ENCODE measurements at places on chromosomes 3 and 15. TPM values are rescaled to one million over a fixed set of nuclear protein-coding genes. Genes with fewer than 3 reads are reported as not detected.

- no peak for DNase-seq
- no peaks in the 10 kb centered on the region for H3K27me3 ChIP-seq
- no peaks in the 10 kb centered on the region for H3K4me1 ChIP-seq
- H3K4me3 ChIP-seq: no peak overlapping the region
These were observed 186.9 kb upstream of the STAC start for GRCh38 chr3:36193448-36193847.

The SENP2 gene
- 30.5 TPM for polyA plus RNA-seq

The GPR62 gene
- not detected for polyA plus RNA-seq

The UROC1 gene
- polyA plus RNA-seq: not detected

GRCh38 chr15:88247914-88248313 lies 8.6 kb downstream of the NTRK3 start:
- no peak for DNase-seq
- no peak overlapping the region for H3K27ac ChIP-seq
- H3K36me3 ChIP-seq: no peaks in the 10 kb centered on the region
- H3K27me3 ChIP-seq: peaks cover 2% of the 10 kb centered on the region

The C3orf70 gene
- not detected for polyA plus RNA-seq

DNA sequence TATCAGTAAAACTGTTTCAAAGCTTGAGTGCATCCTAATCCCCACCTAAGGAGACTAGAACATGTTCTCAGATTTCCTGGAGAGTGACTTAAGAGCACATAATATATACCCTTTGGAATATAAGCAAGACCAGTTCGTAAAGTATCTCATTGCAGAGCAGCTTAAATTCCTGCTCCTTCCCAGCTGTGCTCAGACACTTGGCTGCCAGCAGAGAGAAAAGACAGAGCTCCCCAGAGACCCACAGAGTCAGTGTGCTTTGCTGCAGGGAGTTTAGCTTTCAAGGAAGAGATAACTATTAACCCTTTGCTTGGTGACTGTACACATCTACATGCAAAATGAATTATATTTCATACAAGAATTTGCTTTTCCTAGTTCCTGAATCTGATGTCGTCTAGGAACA lies 338.1 kb upstream of the ARHGEF26 start:
- H3K36me3 ChIP-seq: no peaks in the 10 kb centered on the region
- H3K4me3 ChIP-seq: no peak overlapping the region
- H3K27me3 ChIP-seq: no peaks in the 10 kb centered on the region
- no peaks in the 10 kb centered on the region for H3K4me1 ChIP-seq
- no peak for DNase-seq

GRCh38 chr3:194443901-194444300 lies 42.9 kb downstream of the ATP13A3 start:
- H3K36me3 ChIP-seq: peaks cover 39% of the 10 kb centered on the region
- no peak overlapping the region for H3K4me3 ChIP-seq
- DNase-seq: no peak
- no peaks in the 10 kb centered on the region for H3K4me1 ChIP-seq
- H3K27ac ChIP-seq: no peak overlapping the region
- H3K27me3 ChIP-seq: no peaks in the 10 kb centered on the region

GRCh38 chr15:52098323-52098722 lies 14.3 kb downstream of the BCL2L10 start:
- no peaks in the 10 kb centered on the region for H3K36me3 ChIP-seq
- no peak for DNase-seq
- no peaks in the 10 kb centered on the region for H3K27me3 ChIP-seq

GRCh38 chr3:136929977-136930670 lies 27.7 kb upstream of the IL20RB start:
- no peak for DNase-seq
- peaks cover 9% of the 10 kb centered on the region for H3K4me1 ChIP-seq
- no peaks in the 10 kb centered on the region for H3K27me3 ChIP-seq
- H3K27ac ChIP-seq: no peak overlapping the region
- peaks cover 10% of the 10 kb centered on the region for H3K36me3 ChIP-seq

DNA sequence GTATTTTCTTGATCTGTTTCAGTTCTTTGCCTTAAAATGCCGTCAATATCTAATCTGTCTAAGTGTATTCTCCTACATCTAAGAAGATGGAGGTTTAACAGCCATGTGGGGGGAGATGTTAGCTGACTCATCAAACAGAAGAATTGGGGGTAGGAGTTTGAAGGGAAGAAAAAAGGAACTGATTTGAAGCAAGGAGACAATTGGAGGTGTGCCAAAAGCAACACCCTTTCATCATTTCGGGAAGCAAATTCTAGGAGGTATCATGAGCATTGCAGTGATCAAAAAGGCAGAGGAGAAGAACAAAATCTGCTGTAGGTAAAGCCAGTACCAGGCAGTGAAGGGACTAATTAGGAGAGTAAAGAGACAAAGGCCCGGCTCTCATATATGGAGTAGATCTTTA lies 337.3 kb upstream of the TBC1D5 start:
- no peak overlapping the region for H3K4me3 ChIP-seq
- no peaks in the 10 kb centered on the region for H3K4me1 ChIP-seq
- H3K27ac ChIP-seq: no peak overlapping the region
- no peaks in the 10 kb centered on the region for H3K27me3 ChIP-seq

GRCh38 chr3:53166781-53167291 lies 5.8 kb downstream of the PRKCD start:
- peaks cover 13% of the 10 kb centered on the region for H3K36me3 ChIP-seq
- peak overlapping the region; percentile 68 for H3K4me3 ChIP-seq
- H3K4me1 ChIP-seq: peaks cover 84% of the 10 kb centered on the region
- no peaks in the 10 kb centered on the region for H3K27me3 ChIP-seq
- peak overlapping the region; percentile 81 for H3K27ac ChIP-seq
- DNase-seq: no peak

DNA sequence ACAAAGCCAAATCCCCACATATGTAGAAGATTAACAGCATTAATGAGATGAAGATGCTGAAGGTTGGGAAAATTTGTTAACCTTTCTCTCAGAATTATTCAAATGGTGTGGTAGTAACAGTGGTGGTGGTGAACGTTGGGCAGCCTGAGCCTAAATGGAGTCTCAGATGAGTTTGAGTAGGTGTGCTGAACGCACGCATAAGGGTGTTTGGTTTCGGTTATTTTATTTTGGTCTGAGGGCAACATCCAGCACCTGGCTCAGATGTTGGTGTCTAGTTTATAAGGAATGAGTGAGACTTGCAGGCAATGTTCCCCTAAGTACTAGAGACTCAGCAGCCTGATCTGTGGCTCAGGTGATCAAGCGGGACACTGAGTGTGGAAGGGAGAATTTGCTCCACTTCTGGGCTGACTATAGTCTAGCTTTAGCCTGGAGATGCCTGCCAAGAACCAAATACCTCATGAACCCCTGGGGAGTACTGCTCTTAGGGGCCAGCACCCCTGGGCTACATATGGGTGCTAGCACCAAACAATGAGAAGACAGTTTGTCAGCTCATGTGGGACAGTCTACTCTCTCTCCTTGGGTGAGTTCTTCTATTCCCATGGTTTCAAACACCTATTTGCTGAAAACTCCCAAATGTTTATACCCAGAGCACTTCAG lies 39.5 kb upstream of the ATP2C1 start:
- peak overlapping the region; percentile 73 for H3K4me3 ChIP-seq
- no peaks in the 10 kb centered on the region for H3K27me3 ChIP-seq
- H3K4me1 ChIP-seq: peaks cover 8% of the 10 kb centered on the region
- peak; percentile 53 for DNase-seq

The PPP1R14D gene
- not detected for polyA plus RNA-seq

DNA sequence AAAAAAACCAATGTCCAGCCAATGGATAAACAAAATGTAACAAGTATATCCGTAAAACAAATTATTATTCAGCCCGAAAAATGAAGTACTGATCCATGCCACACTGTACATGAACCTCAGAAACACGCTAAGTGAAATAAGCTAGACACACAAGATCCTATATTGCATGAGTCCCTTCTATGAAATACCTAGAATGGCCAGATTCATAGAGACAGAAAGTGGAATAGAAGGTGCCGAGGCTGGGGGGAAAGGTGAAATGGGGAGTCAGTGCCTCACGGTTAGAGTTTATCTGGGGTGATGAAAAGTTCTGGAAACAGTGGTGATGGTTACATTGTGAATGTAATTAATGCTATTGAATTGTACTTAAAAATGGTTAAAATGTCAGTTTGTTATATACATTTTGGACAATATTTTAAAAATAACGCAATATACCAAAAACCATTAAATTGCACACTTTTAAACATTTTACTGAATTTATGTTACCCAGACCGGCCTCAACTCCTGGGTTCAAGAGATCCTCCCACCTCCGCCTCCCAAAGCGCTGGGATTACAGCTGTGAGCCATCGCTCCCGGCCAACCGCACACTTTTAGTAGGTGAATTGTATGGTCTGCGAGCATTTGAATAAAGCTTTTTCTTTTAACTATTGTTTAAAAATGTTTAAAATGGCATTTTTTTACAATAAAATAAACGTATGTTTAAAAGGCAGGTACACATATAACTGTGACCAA lies 2.1 kb downstream of the RNF168 start:
- H3K4me3 ChIP-seq: peak overlapping the region; percentile 99
- no peaks in the 10 kb centered on the region for H3K4me1 ChIP-seq

DNA sequence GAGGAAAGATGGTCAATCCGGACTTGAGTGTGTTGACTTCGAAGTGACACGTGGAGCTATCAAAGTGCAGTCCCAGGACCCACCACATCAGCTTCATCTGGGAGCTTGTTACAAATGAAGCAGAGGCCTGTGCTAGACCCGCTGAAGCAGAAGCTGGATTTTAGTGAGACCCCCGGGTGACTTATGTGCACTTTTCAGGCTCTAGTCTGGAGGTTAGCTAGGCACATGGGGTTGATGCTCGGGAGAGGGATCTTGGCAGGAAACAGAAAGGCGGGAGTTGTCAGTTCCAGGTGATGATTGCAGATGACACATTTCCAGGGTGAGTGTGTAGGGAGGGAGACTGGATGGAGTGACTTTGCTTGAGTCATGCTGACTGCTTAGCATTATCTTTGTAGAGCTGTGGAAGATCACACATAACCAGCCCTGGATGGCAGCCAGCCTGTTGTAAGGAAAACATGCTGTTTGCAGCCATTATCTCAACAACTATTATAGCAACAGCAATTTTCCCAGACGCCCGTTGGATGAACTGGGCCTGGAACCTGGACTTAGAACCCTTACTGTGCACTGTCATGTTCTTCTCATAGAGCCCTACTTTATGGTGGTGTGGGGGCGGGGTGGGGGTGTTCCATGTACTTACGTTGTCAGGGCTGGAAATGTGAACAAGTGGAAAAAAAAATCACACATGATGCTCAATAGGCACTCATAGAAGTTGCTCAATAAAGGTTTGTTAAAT lies 122.4 kb downstream of the THSD4 start:
- no peak overlapping the region for H3K4me3 ChIP-seq
- H3K27ac ChIP-seq: no peak overlapping the region
- H3K36me3 ChIP-seq: no peaks in the 10 kb centered on the region
- H3K4me1 ChIP-seq: no peaks in the 10 kb centered on the region

The GNAT1 gene
- not detected for polyA plus RNA-seq

The CEP63 gene
- 33.5 TPM for polyA plus RNA-seq

GRCh38 chr15:88067331-88067685 lies 189.2 kb downstream of the NTRK3 start:
- H3K36me3 ChIP-seq: no peaks in the 10 kb centered on the region
- H3K4me1 ChIP-seq: no peaks in the 10 kb centered on the region
- no peak for DNase-seq
- H3K27me3 ChIP-seq: no peaks in the 10 kb centered on the region
- H3K27ac ChIP-seq: no peak overlapping the region

The ANXA2 gene
- polyA plus RNA-seq: 314 TPM

The FEZF2 gene
- not detected for polyA plus RNA-seq

DNA sequence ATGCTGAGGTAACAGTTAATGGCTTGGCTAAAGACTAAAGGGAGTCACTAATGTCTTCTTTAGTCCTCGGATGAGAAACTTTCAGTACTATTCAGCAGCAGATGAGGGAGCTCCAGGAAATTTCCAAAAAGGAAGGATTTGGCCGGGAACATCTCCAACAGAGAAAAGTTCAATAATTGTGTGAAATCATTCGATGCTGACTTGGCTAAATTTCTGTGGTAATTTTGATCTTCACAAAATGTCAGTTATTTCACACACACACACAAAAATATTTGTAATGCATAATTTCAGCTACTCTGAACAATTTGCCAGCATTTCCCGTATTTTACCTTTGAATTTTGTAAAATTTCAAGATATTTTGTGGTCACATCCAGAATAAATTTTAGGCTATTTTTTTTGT lies 462.8 kb upstream of the MDFIC2 start:
- H3K27me3 ChIP-seq: no peaks in the 10 kb centered on the region
- H3K4me3 ChIP-seq: no peak overlapping the region
- H3K27ac ChIP-seq: no peak overlapping the region
